ENCODE measurements at places on chromosomes 6 and 20. TPM values are rescaled to one million over a fixed set of nuclear protein-coding genes. Genes with fewer than 3 reads are reported as not detected.

DNA sequence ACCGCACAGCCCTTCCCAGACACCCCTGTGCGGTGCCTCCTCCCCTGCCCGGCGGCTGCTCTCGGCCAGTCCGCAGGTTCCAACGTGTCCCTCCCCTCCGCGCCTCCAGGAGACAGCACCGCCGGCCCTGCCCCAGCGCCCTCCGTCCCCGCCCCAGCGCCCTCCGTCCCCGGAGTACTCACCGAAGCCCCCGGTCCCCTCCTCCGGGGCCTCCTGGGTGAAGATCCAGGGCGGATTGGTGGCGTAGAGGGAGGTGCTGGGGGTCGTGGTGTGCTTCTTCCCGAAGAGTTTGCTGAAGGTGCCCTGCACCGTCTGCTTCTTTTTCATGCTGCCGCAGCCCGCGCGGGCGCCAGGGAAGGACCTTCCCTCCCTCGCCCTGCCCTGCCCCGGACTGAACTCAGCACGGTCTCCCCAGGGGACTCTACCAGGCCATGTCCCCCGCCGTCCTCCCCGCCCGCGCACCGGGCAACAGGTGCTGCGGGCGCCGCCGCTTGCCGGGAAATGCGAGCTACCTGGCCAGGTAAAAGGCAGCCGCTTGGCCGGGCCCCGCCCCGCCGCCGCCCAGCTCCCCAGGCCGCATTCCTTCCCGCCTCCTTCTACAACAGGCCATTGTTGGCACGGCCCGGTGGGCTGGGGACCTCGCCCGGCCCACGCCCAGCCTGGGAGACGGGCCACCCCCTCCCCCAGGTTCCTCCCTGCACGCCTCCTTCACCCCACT is at the start of gene C6orf132:
C6orf132 (minus strand) TSS at position 503 of the 718 bp plus-strand sequence; CDS start at position 327, 176 bp downstream.
- peak within 1 kb of the TSS; percentile 100 for H3K27ac ChIP-seq
- H3K4me3 ChIP-seq = peak within 1 kb of the TSS; percentile 88
- peaks cover 40% of the 10 kb centered on the region for H3K4me1 ChIP-seq
- no peaks in the 10 kb centered on the region for H3K36me3 ChIP-seq
- peak; percentile 53 for DNase-seq

DNA sequence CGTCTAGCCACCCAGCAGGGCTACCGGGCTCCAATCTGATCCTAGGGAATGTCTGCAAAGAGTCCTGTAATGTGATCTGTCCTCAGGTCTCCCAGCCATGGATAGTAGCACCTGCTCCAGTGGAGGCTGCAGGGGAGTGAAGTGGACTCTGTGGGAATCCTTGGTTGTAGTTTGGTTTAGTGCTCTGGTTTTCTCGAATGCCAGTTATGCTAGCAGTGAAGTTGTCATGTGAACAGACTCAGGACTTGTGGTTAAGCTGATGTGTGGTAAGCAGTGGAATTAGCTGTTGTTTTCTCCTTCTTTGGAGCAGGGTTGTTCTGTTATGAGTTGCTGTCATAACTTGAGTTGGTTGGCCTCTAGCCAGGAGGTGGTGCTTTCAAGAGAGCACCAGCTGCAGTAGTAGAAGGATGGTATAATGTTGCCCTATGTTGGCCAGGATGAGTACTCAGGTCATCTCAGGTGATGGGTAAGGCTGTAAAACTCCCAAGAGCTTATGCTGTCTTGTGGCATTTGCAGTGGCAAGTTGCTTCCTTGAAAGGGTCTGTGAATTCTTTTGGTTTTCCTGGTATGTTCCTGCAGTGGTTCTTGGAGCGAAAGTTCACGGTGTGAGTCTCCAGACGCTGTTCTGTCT is 390.2 kb downstream of the UTRN start:
- H3K27ac ChIP-seq = no peak overlapping the region
- H3K27me3 ChIP-seq = no peaks in the 10 kb centered on the region
- no peaks in the 10 kb centered on the region for H3K4me1 ChIP-seq
- H3K36me3 ChIP-seq = peaks cover 40% of the 10 kb centered on the region

GRCh38 chr6:20147469-20147868 is 64.8 kb downstream of the MBOAT1 start:
- no peak for DNase-seq
- H3K4me3 ChIP-seq = no peak overlapping the region
- H3K27me3 ChIP-seq = no peaks in the 10 kb centered on the region
- H3K27ac ChIP-seq = no peak overlapping the region
- peaks cover 18% of the 10 kb centered on the region for H3K36me3 ChIP-seq

- H3K4me3 ChIP-seq = no peak overlapping the region
- DNase-seq = no peak
- H3K36me3 ChIP-seq = no peaks in the 10 kb centered on the region
These were observed 28.3 kb downstream of the MUC22 start for GRCh38 chr6:31038559-31038958.

DNA sequence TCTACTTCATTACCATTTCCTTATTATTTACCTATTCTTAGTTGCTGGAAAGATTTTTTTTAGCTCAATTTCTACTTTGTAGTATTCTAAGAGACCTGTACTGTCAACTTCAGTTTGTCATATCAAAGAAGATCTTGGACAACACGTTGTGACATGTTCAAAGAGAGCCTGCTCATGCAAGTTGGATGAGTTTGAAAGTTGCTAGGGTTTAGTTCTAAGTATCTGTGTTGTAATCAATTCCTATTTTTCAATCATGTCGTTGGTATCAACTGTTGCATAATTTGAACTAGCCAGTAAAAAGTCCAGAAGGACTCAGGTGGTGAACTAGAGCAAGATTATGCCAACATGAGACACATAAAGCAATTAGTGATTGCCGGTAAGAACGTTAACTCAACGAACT is 30.2 kb downstream of the PKIB start:
- no peaks in the 10 kb centered on the region for H3K27me3 ChIP-seq
- DNase-seq = no peak
- peaks cover 18% of the 10 kb centered on the region for H3K4me1 ChIP-seq
- peaks cover 26% of the 10 kb centered on the region for H3K36me3 ChIP-seq

DNA sequence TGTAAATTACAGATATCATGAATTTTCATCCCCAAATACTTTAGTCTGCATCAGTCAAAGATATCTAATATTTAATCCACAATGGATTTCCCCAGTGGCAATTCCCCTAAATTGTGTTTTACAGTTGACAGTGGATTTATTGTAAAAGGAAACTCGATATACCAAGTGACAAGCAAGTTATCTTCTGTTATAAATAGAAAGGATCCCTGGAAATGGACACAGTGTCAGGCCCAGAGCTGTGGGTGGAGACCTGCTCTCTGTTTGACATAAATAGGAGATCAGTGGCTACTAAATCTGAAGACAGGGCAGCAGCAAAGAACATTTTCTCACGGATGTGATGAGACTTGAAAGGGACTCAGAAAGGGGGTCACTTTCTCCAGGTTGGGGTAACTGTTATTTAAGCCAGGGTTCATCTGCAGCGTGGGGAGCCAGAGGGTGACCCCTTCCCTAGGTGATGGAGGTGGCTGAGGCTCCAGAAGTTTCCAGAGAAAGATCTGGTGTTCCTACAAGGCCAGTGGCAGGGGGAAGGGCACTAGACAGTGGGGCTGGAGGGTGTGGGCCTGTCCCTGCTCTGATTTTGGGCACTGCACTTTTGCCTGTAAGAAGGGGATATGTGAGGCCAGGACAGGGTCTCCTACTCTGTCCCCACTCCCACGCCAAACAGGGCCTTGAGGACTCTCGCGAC is 12.3 kb upstream of the FAM110A start:
- H3K27ac ChIP-seq = no peak overlapping the region
- DNase-seq = no peak
- no peak overlapping the region for H3K4me3 ChIP-seq
- no peaks in the 10 kb centered on the region for H3K36me3 ChIP-seq
- no peaks in the 10 kb centered on the region for H3K4me1 ChIP-seq
- H3K27me3 ChIP-seq = no peaks in the 10 kb centered on the region

- no peaks in the 10 kb centered on the region for H3K4me1 ChIP-seq
- DNase-seq = no peak
- H3K27me3 ChIP-seq = peaks cover 13% of the 10 kb centered on the region
- H3K36me3 ChIP-seq = no peaks in the 10 kb centered on the region
These were observed 47.3 kb upstream of the TTPAL start for GRCh38 chr20:44428174-44429016.

GRCh38 chr20:36676701-36677421 is 30.9 kb upstream of the SLA2 start:
- H3K27ac ChIP-seq = peak overlapping the region; percentile 76
- no peaks in the 10 kb centered on the region for H3K27me3 ChIP-seq
- H3K4me1 ChIP-seq = peaks cover 8% of the 10 kb centered on the region
- H3K36me3 ChIP-seq = peaks cover 17% of the 10 kb centered on the region
- H3K4me3 ChIP-seq = peak overlapping the region; percentile 84
- DNase-seq = peak; percentile 85

- DNase-seq = no peak
- H3K36me3 ChIP-seq = no peaks in the 10 kb centered on the region
- H3K27ac ChIP-seq = no peak overlapping the region
- H3K4me3 ChIP-seq = no peak overlapping the region
These were observed 45.9 kb downstream of the TFAP2B start for GRCh38 chr6:50864601-50865000.

DNA sequence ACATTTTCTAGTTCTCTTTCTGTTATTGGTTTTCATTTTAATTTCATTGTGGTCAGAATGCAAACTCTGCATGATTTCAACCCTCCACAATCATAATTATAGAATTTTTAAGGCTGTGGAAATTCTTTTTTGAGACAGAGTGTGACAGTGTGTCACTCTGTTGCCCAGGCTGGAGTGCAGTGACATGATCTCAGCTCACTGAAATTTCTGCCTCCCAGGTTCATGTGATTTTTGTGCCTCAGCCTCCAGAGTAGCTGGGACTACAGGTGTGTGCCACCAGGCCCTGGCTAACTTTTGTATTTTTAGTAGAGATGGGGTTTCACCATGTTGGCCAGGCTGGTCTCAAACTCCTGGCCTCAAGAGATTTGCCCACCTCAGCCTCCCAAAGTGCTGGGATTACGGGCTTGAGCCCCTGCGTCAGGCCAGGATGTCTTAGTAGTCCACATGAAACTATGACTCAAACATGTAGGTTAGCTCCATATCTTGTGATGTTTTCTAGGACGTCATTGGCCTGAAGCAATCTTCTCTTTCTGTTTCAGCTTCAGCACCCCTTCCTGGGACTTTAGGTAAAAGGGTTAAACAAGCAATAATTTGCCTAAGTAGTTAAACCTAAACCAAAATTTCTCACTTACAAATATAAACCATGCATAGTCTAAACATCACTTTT is 47.4 kb upstream of the SAMD3 start:
- H3K36me3 ChIP-seq = peaks cover 6% of the 10 kb centered on the region
- H3K27ac ChIP-seq = no peak overlapping the region
- no peak for DNase-seq
- no peaks in the 10 kb centered on the region for H3K4me1 ChIP-seq
- H3K4me3 ChIP-seq = no peak overlapping the region

DNA sequence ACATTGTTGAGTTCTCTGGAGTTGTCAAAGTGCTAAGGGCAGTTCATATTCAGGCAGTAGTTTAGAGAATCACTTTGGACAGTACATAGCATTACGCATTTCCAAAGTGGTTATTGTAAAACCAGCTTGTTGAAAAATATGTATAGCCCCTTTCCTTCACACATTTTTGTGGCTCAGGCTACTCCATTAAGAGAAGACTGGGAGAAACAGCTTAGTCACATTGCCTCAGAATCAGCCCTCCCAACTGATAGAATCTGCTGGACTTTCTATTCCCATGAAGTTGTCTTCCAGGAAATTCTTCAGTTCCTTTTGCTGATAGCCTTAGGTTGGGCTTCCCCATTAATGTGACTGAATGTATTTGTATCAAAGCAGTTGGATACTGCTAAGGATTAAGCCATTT is 39.5 kb upstream of the HDGFL1 start:
- H3K36me3 ChIP-seq = no peaks in the 10 kb centered on the region
- H3K27ac ChIP-seq = no peak overlapping the region
- no peak for DNase-seq
- no peak overlapping the region for H3K4me3 ChIP-seq
- H3K4me1 ChIP-seq = peaks cover 37% of the 10 kb centered on the region

DNA sequence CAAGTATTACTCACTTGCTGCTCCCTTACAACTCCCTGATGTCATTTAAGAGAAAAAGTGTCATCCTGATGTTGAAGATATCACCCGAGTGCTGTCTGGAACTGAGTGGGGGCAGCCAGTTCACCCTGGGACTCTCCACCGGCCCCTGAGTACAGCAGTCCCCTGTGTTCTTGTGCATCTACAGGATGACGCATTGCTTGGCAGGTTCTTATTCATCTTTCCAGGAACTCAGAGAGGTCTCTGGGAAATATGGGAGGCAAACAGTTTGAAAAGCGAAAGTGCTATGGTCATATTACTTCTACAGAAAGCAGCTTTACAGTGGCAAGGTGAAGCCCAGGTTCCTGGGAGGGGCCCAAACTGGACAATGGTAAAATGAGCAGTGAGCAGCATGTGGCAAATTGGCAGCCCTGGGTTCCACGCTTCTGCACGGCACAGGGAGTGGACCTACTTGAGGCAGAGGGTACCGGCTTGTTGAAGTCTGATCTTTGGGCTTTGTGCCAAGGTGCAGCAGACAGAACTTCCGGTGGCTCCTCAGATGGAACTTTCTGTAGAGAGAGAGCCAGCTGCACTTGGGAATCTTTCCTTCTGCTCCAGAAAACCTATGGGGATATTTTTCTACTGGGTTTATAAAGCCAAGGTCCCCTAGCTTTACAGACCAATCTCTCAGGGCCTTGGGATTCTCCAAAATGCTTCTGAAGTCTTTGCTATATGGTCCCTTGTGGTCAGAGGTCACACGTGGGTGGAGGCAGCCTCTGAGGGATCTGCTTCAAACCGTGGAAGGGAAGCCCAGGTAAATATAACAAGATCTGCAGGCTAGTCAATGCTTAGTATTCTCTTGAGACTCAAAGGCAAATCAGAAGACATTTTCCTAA is 128.3 kb downstream of the MAP3K7 start:
- DNase-seq = no peak
- no peaks in the 10 kb centered on the region for H3K36me3 ChIP-seq
- no peaks in the 10 kb centered on the region for H3K27me3 ChIP-seq
- no peaks in the 10 kb centered on the region for H3K4me1 ChIP-seq
- no peak overlapping the region for H3K27ac ChIP-seq

GRCh38 chr6:20751293-20751935 is 217.2 kb downstream of the CDKAL1 start:
- no peak overlapping the region for H3K27ac ChIP-seq
- H3K4me1 ChIP-seq = peaks cover 23% of the 10 kb centered on the region
- H3K4me3 ChIP-seq = no peak overlapping the region
- no peak for DNase-seq

DNA sequence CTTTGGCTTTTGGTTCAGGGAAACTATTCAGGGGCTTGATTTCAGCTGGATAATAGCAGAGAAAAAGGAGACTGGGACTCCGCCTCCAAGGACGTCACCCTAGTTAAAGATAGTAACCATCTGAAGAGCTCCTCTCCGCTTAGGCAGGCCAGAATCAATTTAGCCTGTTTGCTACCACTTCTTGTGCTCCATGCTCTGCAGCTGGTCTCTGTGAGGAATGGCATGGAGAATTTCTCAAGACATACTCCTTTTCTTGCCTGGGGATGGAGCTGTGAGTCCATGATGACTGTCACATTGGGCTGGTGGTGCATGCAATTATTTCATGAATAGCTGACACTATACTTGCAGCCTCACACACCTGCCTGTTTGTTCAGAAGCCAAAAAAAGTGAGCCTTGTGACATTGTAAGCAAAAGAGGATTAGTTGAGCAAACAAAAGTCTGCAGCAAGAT is 61.4 kb downstream of the TXLNB start:
- H3K36me3 ChIP-seq = peaks cover 5% of the 10 kb centered on the region
- no peak for DNase-seq
- H3K27me3 ChIP-seq = no peaks in the 10 kb centered on the region
- H3K4me1 ChIP-seq = no peaks in the 10 kb centered on the region

- H3K27ac ChIP-seq = peak within 1 kb of the TSS; percentile 59
- no peaks in the 10 kb centered on the region for H3K27me3 ChIP-seq
- peaks cover 24% of the 10 kb centered on the region for H3K4me1 ChIP-seq
- no peaks in the 10 kb centered on the region for H3K36me3 ChIP-seq
- no peak for DNase-seq
These were observed at the start of gene ADGRF4 for GRCh38 chr6:47698342-47698787. Gene ADGRF4, plus strand, starts transcription at chr6:47698580. Its CDS starts 8,666 bp downstream, at chr6:47707246.

The FAXC gene
- 13.9 TPM for total RNA-seq

The NMBR gene
- total RNA-seq = not detected

The BPIFA1 gene
- not detected for total RNA-seq

Measured in mesothelial cell of epicardium (in vitro differentiated cells).